Effector memory CD8-positive, alpha-beta T cell (primary cell): ENCODE measurements at places on chromosomes 13 and 19.
A peak's percentile ranks its signal among the peaks of the same experiment; 100 is the strongest.

DNA sequence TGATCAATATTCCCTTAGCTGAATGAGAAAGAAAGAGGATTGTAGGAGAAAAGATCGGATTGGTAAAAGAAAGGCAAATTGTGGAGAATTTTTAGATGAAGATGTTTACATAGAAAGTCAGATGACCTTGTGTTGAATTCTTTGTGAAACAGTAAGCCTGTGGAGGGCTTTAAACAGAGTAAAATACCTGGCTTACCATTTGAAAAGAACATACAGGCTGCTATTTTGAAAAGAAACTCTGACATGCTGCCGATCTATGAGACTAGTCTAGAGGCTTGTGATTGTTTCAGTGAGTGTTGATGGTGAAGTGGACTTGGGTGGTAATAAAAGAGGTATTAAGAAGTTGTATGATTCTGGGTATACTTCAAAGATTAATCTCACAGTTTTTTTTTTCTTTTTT, 938.9 kb upstream of the PRR20A start:
- no peaks in the 10 kb centered on the region for H3K36me3 ChIP-seq
- no peak overlapping the region for H3K27ac ChIP-seq
- no peaks in the 10 kb centered on the region for H3K27me3 ChIP-seq
- H3K4me1 ChIP-seq, result no peaks in the 10 kb centered on the region

- no peaks in the 10 kb centered on the region for H3K27me3 ChIP-seq
- no peak overlapping the region for H3K27ac ChIP-seq
- DNase-seq, result no peak
- H3K4me3 ChIP-seq, result no peak overlapping the region
- no peaks in the 10 kb centered on the region for H3K36me3 ChIP-seq
- no peaks in the 10 kb centered on the region for H3K4me1 ChIP-seq
These were observed 4.9 kb upstream of the MBD3L3 start for GRCh38 chr19:7063339-7063738.

GRCh38 chr13:67183151-67183550, 47.0 kb downstream of the PCDH9 start:
- DNase-seq, result no peak
- no peaks in the 10 kb centered on the region for H3K27me3 ChIP-seq
- no peak overlapping the region for H3K4me3 ChIP-seq
- no peaks in the 10 kb centered on the region for H3K36me3 ChIP-seq

DNA sequence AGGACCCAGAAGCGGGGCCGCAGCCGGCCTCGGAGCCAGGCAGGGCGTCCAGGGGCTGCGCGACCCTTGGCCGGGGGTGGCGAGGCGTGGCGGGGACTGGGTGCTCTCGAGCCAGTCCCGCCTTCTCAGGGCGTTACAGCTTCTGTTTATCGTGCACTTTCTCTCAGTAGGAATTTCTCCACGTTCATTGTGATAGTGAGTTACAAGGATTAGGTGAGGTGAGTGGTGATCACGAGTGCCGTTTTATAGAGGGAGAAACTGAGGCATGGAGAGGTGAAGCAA, 600 bp downstream of the AP1M1 start:
- peaks cover 37% of the 10 kb centered on the region for H3K4me1 ChIP-seq
- peak overlapping the region; percentile 92 for H3K27ac ChIP-seq
- H3K27me3 ChIP-seq, result no peaks in the 10 kb centered on the region
- H3K36me3 ChIP-seq, result peaks cover 44% of the 10 kb centered on the region

GRCh38 chr13:28819735-28820098, 422 bp upstream of the MTUS2 start:
- H3K27ac ChIP-seq, result no peak overlapping the region
- H3K27me3 ChIP-seq, result peaks cover 72% of the 10 kb centered on the region
- DNase-seq, result no peak
- H3K36me3 ChIP-seq, result no peaks in the 10 kb centered on the region

- peaks cover 7% of the 10 kb centered on the region for H3K36me3 ChIP-seq
- peaks cover 68% of the 10 kb centered on the region for H3K27me3 ChIP-seq
- peak overlapping the region; percentile 79 for H3K4me3 ChIP-seq
- peaks cover 12% of the 10 kb centered on the region for H3K4me1 ChIP-seq
- no peak for DNase-seq
These were observed 6.2 kb downstream of the SYT5 start for GRCh38 chr19:55173714-55174409.
